ENCODE measurements at places on chromosomes 1 and 21. TPM values are rescaled to one million over a fixed set of nuclear protein-coding genes. Genes with fewer than 3 reads are reported as not detected.

Gene PPM1J
- total RNA-seq = 0.85 TPM

Gene PEAR1
- 23.2 TPM for total RNA-seq

Gene ATP5PO
- 180 TPM for total RNA-seq

Gene CD5L
- not detected for total RNA-seq

Gene RAB7B
- total RNA-seq = 0.09 TPM

Gene SHE
- 41.9 TPM for total RNA-seq

Gene OR10J1
- not detected for total RNA-seq

Gene C1orf87
- not detected for total RNA-seq

Gene GPR37L1
- total RNA-seq = not detected

Gene LENEP
- 0.18 TPM for total RNA-seq

Gene PHTF1
- total RNA-seq = 35.9 TPM

Gene PTPRC
- 0.28 TPM for total RNA-seq

Gene RBP7
- total RNA-seq = not detected

Gene CIART
- total RNA-seq = 0.54 TPM

Gene S100B
- total RNA-seq = not detected

Gene CFH
- 111 TPM for total RNA-seq

Gene KANK4
- not detected for total RNA-seq

Gene GUCA2B
- not detected for total RNA-seq

Gene NR5A2
- 35.0 TPM for total RNA-seq

All from endothelial cell of coronary artery (primary cell).